ENCODE measurements at places on chromosomes 4 and X. TPM values are rescaled to one million over a fixed set of nuclear protein-coding genes. Genes with fewer than 3 reads are reported as not detected.

USP38 gene
- 14.1 TPM for total RNA-seq

TRPC5OS gene
- not detected for total RNA-seq

FAM184B gene
- not detected for total RNA-seq

TEX13A gene
- not detected for total RNA-seq

PGK1 gene
- total RNA-seq = 442 TPM

RADX gene
- total RNA-seq = 2.7 TPM

FABP2 gene
- total RNA-seq = not detected

TBX22 gene
- not detected for total RNA-seq

SPIN4 gene
- 4.4 TPM for total RNA-seq

WDR17 gene
- total RNA-seq = 0.64 TPM

EPGN gene
- total RNA-seq = not detected

GLRA2 gene
- total RNA-seq = not detected

F11 gene
- not detected for total RNA-seq
